ENCODE measurements at places on chromosomes 3 and 15.

DNA sequence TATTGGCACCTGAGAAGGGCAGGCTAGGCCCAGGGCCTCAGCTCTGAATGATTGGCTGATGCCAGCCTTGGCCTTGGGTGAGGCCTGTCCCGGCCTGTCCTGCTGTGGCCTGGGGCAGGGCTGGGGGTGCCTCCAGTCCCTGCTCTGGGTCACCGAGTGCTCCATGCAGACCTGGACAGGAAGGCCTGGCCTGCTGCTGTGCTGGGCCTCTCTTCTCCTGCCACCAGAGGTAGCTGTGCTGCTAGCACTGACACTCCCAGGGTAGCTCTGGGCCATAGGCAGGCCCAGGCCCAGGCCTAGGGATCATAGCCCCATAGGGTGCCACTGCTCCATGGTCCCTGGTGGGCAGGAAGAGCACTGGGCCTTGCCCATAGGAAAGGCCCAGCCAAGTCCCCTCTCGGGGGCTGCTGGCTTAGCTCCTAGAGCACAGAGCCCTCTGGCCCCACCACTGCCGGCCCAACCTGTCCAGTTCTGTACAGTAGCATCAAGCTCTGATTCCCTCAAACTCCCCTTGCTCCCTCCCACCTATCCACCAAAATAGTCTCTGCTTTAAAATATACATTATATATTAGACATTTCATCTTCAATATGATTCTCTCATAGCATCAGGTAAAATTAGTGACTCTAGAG, 18.2 kb downstream of the ABTB1 start:
- no peak for DNase-seq

DNA sequence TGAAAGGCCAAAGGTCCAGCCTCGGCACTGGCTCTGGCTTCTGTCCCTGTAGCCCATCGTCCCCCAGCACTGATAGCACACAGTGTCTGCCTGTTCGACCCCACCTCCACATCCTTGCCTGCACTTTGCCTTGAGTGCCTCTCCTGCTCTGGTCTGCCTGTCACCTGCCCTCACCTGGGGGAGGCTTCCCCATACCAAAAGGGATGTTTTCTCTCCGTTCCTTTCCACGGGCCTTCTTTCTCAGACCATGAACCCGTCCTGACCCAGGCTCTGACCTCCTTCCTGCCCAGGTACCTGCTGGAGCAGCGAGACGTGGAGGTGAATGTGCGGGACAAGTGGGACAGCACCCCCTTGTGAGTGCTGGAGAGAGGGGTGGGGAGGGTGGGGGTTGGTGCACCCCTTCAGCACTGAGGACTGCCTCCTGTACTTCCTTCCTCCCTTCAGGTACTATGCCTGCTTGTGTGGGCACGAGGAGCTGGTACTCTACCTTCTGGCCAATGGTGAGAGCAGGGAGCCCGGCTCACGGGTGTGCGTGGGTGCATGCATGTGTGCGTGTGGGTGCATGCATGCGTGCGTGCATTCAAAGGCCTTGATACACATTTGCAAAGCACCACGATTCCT, 1.5 kb downstream of the ABTB1 start:
- no peak for DNase-seq

DNA sequence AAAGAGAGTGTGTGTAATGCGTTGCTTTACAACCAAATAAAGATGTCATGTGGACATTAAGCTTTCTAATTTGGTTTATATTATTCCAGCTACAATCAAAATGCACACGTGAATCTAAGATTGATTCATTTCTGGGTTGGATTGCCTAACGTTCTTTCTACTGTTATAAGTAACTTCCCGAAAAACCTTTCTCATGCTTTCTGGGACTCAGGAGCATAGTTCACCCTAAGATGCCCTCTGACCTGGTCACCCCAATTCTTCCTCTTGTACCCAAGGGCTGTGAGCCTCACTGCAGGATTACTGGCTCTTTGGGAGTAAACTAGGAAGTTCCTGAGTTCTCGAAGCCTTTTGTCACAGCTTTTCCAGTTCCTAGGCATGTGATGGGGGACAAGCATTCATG, 12.7 kb upstream of the LMCD1 start:
- no peak for DNase-seq

GRCh38 chr3:89685731-89686130, 578.3 kb downstream of the EPHA3 start:
- no peak for DNase-seq

- DNase-seq = no peak
Observed at GRCh38 chr3:71303627-71304200, 279.8 kb downstream of the FOXP1 start.

- DNase-seq = no peak
Observed at GRCh38 chr3:19595884-19596283, 338.1 kb downstream of the EFHB start.

GRCh38 chr15:49731187-49732099, 110.6 kb downstream of the DTWD1 start:
- DNase-seq = no peak

GRCh38 chr3:73602170-73602569, 22.6 kb downstream of the PDZRN3 start:
- no peak for DNase-seq

- DNase-seq = no peak
Observed at GRCh38 chr3:108241721-108242120, 19.5 kb upstream of the IFT57 start.

DNA sequence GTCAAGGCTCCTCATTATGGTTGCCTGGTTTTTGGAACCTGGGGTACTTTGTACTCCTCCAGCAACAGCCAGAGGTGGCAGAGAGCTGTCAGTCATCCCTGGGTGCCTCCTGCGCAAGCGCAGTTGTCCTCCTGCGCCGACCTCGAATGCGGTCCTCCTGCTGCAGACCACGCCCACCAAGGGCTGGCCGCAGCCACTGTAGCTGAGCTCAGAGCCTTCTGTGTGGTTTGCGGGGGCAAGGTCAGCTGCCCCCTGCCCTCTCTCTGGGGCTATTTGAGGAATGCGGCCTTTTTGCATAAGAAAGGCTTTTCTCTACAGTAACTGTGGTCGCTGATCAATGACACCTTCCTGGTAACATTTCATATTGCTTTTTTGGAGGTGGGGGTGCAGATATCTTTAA, 131.3 kb upstream of the SNRPN start:
- no peak for DNase-seq

GRCh38 chr3:24850245-24850644, 355.6 kb upstream of the THRB start:
- DNase-seq = no peak

DNA sequence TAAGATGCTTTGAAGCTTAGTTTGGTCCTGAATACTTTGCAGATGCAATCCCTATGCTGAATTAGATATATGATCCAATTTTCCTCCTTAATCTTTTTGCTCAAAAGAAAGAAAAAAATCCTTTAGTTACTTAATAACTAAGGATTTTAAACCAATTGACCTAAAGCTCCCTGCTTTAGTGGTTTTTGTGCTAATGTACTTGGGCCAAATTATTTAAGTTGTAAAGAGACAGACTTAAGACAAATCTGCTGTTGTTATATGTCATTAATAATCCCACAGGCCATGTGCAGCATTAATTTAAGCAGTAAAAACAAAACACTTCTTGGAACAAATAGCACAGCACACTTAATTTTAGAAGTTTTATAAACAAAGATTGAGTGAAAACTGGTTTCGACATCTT, 776.1 kb upstream of the SEMA6D start:
- DNase-seq = no peak

- no peak for DNase-seq
Observed at GRCh38 chr3:186115239-186115996, 6.5 kb upstream of the ETV5 start.

- DNase-seq = no peak
Observed at GRCh38 chr15:40932156-40932555, 3.0 kb downstream of the DLL4 start.

DNA sequence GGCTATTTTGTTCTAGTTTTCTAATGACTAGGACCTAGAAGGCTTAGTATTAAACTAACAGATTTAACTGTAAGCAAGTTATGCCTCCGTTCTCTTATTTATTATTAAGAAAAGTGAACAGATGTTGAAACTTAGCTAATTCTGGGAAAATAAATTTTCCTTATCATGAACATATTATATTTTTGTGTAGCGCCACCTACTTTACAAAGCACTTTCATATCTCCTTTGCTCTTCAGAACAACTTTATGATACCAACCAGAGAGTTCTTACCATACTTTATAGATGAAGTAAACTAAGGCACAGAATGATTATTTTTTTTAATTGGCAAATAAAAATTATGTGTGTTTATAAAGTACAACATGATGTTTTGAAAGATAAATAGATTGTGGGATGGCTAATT, 59.4 kb downstream of the NME9 start:
- no peak for DNase-seq

DNA sequence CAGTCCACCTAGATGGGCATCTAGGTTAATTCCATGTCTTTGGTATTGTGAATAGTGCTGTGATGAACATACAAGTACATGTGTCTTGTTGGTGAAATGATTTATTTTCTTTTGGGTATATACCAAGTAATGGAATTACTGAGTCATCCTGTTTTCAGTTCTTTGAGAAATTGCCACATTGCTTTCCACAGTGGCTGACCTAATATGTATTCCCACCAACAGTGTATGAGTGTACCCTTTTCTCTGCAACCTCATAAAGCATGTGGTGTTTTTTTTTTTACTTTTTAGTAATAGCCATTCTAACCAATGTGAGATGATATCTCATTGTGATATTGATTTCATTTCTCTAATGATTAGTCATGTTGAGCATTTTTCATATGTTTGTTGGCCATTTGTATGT, 86.0 kb upstream of the NDN start:
- DNase-seq = no peak

- DNase-seq = no peak
Observed at GRCh38 chr15:60901647-60902046, 327.5 kb downstream of the RORA start.

DNA sequence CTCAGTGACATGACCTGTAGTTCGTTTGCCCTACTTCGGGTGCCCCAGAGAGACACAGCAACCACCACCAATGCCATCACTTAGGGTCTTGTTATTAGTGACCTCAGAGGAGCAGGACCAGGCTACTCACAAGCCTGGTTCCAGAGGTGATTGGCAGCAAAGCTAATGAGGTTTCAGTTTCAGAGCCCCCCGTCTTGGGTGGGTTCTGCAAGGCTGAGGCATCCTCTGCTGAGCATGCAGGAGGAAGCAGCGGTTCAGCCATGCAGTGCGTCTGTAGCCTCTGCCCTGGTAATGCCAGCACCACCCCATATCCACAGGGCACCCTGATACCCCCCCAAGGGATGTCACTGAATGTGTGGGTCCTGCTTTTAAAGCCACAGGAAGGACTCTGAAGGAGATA, 39.0 kb upstream of the ITGA11 start:
- DNase-seq = no peak

All from stimulated activated CD4-positive, alpha-beta T cell treated with anti-CD3 and anti-CD28 coated beads, Interleukin-2, amount 100 ng/mL, for 24 hours (primary cell).